ENCODE measurements at places on chromosomes 3 and 15. TPM values are rescaled to one million over a fixed set of nuclear protein-coding genes. Genes with fewer than 3 reads are reported as not detected.

GRCh38 chr3:51706788-51707731 lies at the start of gene GRM2:
Gene GRM2 (plus strand): TSS chr3:51707068. CDS start chr3:51708984, 1,916 bp downstream.
- ATAC-seq: peak; percentile 84

DNA sequence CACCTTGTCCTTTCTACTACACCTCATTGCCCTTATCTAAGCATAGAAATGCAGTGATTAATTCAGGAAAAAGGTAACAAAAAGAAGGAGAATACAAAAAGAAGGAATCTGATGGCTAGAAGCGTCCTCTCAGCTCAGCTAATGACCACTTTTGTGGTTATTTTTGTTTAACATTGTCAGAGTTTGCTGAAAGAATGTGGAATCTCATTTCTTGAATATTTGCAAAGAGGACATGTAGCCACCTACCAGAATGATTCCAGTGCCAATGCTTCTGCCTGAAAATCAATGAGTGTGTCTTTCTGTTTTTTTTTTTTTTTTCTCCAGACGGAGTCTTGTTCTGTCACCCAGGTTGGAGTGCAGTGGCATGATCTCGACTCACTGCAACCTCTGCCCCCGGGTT lies 24.5 kb downstream of the NANOGP8 start:
- no peak for ATAC-seq

- no peak for ATAC-seq
These were observed 432.2 kb upstream of the LMCD1 start for GRCh38 chr3:8069471-8069870.

Gene RNU6-1
- not detected for total RNA-seq
